ENCODE measurements at places on chromosomes 6 and 20. TPM values are rescaled to one million over a fixed set of nuclear protein-coding genes. Genes with fewer than 3 reads are reported as not detected.

ZSWIM1 gene
- 12.3 TPM for total RNA-seq

SPATS1 gene
- not detected for total RNA-seq

ZNF311 gene
- total RNA-seq, result 0.73 TPM

PARD6B gene
- 5.5 TPM for total RNA-seq

WFDC12 gene
- total RNA-seq, result not detected

SMPDL3A gene
- total RNA-seq, result 0.16 TPM
